ENCODE measurements at places on chromosomes 1 and 21. TPM values are rescaled to one million over a fixed set of nuclear protein-coding genes. Genes with fewer than 3 reads are reported as not detected.

CGN gene
- total RNA-seq: 5.0 TPM

AK5 gene
- 31.0 TPM for total RNA-seq

SV2A gene
- total RNA-seq: 75.7 TPM

S100A10 gene
- total RNA-seq: 1.6 TPM

LRRC8B gene
- total RNA-seq: 26.6 TPM

S100A12 gene
- 1.6 TPM for total RNA-seq

OVAAL gene
- total RNA-seq: not detected

RCSD1 gene
- total RNA-seq: 4.4 TPM

AGBL4 gene
- 9.7 TPM for total RNA-seq

IVL gene
- not detected for total RNA-seq

CYP4Z1 gene
- total RNA-seq: 0.63 TPM

SPRR5 gene
- not detected for total RNA-seq

RHD gene
- not detected for total RNA-seq

APOBEC4 gene
- total RNA-seq: not detected

RIPPLY3 gene
- total RNA-seq: not detected

NOL9 gene
- total RNA-seq: 52.9 TPM
